ENCODE measurements at places on chromosomes 13 and 19.

DNA sequence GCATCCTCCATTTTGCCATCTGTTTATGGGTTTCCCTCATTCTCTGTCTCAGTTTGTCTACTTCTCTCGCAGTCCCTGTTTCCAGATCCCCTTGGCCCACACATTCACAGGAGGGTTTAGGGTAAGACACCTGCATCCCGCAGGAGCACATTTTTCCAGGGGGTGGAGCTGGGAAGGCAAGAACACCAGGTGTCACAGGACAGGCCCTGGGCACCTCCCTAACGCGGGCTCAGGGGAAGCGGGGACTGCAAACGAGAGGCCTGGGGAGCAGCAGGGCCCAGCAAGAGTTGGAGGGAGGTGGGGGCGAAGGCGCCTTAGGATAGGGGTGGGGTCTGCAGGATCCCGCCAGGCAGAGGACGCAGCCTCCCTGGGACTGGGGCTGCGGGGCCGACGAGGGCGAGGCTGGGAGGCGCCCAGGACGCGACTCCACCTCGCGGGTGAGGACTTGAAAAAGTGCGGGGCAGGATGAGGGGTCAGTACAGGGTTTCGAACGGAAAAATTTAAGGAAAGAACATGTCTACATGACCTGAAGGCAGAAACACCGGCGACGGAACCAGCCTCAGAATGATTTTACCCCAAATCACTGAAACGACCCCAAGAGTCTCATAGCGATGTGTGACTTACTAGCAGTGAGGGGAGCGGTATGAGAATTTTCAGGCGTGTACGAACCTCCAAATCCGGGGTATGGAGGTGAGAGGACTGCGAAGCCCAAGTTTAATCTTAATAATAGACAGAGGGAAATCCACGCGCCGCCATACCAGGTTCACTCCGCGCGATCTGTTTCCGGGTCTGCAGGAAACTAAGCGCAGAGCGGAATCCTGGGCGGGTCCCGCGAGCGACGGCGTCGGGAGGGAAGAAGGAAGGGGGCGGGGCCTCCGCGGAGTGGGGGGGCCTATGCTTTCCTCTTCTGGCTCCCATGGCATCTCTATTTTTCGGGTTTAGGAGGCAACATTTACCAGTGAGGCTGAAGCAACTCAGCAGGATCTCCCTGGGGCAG, 7.1 kb upstream of the ERVV-2 start:
- DNase-seq, result no peak

DNA sequence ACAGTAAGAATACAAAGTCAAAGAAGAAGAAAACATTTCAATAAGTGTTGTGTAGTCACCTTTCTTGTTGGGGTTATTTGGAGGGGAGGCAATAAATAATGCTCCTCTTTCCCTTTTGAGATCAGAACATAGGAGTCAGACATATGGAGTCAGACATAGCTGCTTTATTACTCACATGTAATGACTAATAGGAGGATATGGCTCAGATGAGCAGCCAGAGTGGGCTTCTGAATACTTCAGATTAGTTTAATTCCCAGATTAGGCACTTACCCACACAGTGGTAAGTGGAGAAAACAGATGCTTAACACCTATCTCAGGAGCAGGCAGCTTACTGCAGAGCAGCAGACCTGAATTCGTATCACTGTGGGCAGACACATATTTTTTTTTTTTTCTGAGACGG, 31.7 kb upstream of the C1QTNF9B start:
- no peak for DNase-seq

DNA sequence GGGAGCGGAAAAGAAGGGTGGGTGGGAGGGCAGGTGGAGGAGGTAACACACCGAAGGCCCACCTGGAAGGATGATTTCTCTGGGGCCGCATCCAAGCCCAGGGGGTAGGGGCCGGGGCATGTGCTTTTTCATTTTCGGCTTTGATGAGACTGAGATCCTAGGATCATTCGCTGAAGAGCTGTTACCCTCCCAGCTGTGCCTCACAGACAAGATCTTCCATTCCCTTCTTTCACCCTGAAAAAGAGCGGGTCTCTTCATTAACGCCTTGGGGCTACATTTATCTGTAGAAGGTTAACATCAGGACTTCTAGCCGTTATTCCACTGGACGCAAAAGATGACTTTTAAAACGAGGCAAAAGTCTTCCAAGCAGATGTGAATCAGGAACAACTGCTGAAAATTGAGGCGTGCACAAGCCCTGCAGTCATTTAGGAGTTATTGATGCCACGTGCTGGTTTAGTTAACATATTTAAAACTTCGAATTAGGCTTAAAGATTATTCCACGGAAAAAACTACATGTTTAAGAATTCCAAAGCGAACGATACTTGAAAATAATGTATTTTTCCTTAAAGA, 1.1 kb downstream of the LMO7 start:
- DNase-seq, result no peak

GRCh38 chr13:23852351-23852750, 36.8 kb downstream of the MIPEP start:
- DNase-seq, result no peak

DNA sequence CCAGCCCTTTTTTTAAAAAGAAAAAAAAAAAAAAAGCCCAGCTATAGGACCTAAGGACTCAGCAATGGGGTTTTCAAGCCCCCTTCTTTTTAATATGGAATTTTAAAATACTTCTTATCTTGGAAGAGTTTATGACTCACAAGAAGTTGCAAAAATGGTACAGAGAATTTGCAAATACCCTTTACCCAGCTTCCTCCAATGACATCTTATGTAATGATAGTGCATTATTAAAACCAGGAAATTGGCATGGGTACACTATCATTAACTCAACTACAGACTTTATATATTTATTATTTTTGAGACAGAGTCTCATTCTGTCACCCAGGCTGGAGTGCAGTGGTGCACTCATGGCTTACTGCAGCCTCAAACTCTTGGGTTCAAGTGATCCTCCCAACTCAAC, 16.1 kb downstream of the TMEM38A start:
- DNase-seq, result no peak

- no peak for DNase-seq
These were observed 10.2 kb downstream of the DPP9 start for GRCh38 chr19:4713384-4713951.

- no peak for DNase-seq
These were observed 32.2 kb downstream of the MYO9B start for GRCh38 chr19:17107546-17108452.

DNA sequence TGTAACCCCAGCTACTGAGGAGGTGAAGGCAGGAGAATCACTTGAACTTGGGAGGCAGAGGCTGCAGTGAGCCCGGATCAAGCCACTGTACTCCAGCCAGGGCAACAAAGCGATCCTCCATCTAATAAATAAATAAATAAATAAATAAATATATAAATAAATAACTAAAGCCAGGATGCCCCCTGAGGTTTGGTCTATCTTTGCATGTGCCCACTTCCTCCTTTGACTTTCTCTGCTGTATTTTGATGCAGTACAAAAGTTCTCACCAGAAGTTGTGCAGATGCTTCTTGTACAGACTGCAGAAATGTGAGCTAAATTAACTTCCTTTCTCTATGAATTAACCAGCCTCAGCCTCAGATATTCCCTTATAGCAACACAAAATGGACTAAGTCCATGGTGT, 6.5 kb upstream of the N4BP2L2 start:
- DNase-seq, result no peak

- DNase-seq, result no peak
These were observed 47.1 kb downstream of the TGDS start for GRCh38 chr13:94548821-94549231.

DNA sequence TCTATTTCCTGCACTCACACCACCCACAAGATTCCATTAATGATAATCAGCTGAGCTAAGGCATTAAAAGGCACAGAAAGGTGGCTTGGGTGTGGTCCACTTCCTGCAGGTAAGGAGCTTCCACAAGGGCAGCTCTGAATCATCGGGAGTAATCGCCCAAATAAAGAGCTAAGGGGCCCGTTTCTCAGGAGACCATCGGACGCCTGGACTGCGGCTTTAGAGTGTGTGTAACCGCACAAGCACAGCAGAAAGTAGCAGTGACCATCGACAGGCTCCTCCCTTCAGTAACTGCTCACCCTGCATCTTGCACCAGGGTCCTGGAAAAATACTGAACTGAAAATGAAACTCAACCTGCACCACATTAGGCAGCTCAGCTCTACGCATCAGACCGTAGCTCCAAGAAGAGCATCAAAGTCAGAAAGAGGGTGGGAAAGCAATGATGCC, 6.0 kb downstream of the STK24 start:
- peak; percentile 73 for DNase-seq

GRCh38 chr13:110746438-110746837, 32.9 kb downstream of the ING1 start:
- no peak for DNase-seq

GRCh38 chr19:11418549-11419506, at the start of gene RGL3:
Gene RGL3, minus strand, starts transcription at chr19:11419314. Its CDS starts 36 bp downstream, at chr19:11419278.
- no peak for DNase-seq

DNA sequence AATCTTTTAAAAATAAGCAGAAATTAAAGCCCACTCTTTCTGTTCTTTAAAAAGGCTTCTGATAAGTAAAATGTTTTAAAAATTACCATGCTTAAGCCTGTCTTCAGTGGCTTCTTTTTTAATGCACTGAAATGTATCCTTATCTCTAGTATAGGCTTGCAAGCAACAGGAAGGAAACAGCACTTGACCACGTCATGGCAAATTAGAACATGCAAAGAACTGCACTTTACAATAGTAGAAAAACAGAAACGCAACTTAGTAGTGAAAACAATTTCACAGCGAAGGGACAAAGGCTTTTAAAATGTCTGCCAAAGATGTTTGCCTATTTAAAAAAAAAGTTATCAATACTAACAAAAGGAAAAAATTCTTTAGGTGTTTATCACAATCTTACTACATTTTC, 36.3 kb downstream of the ELF1 start:
- DNase-seq, result no peak

DNA sequence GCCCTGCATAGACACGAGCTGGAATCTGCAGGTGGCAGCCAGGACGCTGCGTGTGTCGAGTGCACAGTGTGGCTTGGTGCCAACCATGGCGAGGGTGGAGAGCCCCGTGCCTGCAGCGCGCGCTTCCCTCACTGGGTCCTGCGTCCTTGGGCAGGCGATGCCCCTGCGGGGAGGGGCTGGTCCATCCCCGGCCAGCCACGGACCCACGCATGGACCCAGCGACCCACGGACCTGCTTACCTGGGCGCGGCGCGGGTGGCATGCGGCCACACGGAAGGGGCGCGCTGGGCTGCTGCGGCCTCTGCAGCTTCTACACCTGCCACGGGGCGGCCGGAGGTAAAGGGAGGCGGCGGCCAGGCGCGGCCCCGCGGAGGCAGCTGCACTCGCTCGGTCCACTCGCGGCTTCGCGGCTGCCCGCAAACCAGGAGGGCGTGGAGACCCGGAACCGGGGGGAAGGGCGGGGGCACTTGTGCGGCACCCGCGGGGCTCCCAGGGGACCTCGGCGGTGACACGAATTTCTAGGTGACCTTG, 569 bp upstream of the MCF2L start:
- DNase-seq, result no peak

DNA sequence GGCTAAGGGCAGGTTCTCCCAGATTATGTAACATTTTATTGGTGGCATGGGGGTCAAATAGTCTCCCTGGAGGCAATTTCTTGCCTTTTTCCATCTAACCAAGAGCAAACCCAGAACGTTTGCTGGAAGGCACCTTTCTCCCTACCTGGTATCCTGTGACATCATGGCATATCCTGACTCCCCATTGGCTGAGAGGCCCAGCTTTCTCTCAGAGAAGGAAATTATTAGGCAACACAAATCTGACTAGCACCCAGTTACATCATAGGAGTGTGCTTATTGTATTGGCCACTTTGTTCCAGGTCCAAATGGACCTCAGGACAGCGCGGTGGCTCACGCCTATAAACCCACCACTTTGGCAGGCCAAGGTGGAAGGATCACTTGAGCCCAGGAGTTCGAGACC, 13.0 kb downstream of the NTN5 start:
- DNase-seq, result no peak

GRCh38 chr19:17725422-17726078, 6.3 kb downstream of the MAP1S start:
- DNase-seq, result no peak

GRCh38 chr13:51394724-51395123, 55.2 kb downstream of the SERPINE3 start:
- no peak for DNase-seq

GRCh38 chr13:82879921-82880320, 1002.4 kb downstream of the SLITRK1 start:
- no peak for DNase-seq

GRCh38 chr13:45416516-45417128, 1.6 kb downstream of the SLC25A30 start:
- no peak for DNase-seq

GRCh38 chr13:80552851-80553440, 212.0 kb upstream of the SPRY2 start:
- DNase-seq, result no peak

GRCh38 chr13:110138010-110138699, 168.8 kb downstream of the COL4A1 start:
- DNase-seq, result peak; percentile 46

DNA sequence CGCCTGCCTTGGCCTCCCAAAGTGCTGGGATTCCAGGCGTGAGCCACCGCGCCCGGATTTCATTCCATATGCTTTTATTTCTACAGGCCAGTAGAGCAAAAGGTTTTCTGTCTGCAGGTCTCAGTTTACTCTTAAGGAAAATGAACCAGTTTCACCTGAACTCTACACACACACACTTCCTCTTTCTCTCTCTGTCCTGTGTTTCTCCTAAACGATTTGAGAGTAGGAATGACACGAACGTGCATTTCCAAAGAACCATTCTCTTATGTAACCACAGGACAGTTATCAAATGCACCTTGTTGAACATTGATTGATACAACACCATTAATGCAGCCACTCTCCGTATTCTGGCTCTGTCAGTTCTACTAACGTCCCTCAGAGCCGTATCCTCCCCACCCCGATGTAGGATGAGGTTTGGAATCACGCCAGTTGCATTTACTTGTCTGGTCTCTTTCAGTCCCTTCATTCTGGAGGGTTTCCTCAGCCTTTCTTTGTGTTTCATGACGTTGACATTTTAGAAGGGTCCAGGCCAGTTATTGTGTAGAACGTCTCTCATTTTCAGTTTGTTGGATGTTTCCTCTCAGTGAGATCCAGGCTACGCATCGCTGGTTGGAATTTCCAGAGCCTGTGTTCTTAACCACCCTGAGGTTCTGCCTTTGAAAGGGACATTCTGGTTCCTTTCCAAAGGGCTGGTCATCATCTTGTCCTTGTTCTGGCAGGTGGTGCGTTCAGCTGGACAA, 36.0 kb downstream of the BICRA start:
- no peak for DNase-seq

- DNase-seq, result no peak
These were observed at the start of gene CD209 for GRCh38 chr19:7746903-7747884. Gene CD209, minus strand, starts transcription at chr19:7747534. Its CDS starts 23 bp downstream, at chr19:7747511.

- no peak for DNase-seq
These were observed 35.9 kb upstream of the C13orf46 start for GRCh38 chr13:114009590-114010400.
